ENCODE measurements at places on chromosomes 16 and 17.

GRCh38 chr17:82384051-82384729 lies 12.6 kb downstream of the UTS2R start:
- no peak for DNase-seq

- no peak for DNase-seq
Measured at GRCh38 chr17:74190154-74190553, 13.3 kb upstream of the RPL38 start.

DNA sequence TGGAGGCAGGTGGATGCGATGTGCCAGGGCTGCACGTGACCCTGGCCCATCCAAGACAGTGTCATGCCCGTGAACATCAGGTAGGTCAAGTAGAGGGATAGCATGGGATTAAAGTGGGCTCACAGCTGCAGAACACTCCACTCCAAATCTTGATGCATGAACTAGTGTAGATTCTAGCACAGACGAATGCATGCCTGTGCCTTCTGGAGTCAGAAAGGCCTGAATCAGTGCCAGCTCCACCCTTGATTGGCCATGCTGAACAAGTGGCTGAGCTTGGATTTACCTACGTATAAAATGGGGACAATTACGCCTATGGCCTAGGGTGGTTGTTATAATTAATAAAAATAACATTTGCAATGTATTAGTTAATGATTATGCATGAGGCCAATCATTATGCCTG lies 10.6 kb downstream of the IRX3 start:
- no peak for DNase-seq

GRCh38 chr16:72474501-72475123 lies 302.7 kb upstream of the PMFBP1 start:
- DNase-seq: no peak

DNA sequence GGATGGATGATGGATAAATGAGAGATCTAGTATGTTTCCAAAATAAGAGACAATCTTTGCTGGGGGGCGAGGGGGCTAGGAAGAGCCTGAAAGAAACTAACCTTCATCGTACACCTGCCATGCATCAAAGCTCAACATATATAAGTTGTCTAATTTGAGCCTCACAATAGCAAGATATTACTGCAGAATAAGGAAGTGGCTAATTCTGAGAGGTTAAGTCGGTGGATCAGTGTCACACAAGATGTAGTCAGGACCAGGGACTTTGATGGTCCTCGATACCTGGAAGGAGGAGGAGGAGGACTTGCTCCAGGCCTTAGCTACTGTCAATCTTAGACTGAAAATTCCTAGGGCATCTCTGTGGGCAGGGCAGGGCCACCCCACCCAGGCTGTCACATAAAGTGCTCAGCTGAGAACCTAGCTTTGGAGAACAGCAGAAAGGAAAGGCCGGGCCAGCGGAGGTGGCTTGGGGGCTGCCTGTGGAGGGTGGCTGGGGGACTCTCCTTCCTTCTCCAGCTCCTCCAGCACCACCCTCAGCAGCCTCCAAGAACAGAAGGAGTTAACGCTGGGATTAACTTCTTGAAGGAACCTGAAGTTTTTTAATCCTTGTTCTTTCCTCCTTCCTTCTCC lies 460 bp upstream of the SLC13A2 start:
- no peak for DNase-seq

- DNase-seq: no peak
Measured at GRCh38 chr17:78369791-78370381, 8.6 kb upstream of the PGS1 start.

DNA sequence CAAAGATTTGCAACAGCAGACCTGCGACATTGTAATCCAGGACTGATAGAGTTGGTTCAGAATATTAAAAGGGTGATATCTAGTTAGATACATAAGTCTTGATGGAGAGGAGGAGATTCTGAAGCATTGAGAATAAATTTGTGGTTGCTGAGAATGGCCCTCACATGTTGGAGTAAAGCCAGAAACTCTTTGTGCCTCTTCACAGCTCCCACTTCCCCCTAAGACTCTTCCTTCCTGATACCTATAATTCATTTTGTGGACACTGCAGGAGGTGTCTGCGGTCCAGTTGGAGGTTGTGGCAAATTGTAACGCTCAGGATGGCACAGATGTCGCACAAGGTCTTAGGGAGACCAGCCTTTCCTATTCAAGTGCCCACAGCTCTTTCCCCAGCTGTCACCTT lies 17.5 kb downstream of the WWOX start:
- DNase-seq: no peak

- DNase-seq: no peak
Measured at GRCh38 chr17:32688221-32688620, 188.7 kb downstream of the MYO1D start.

DNA sequence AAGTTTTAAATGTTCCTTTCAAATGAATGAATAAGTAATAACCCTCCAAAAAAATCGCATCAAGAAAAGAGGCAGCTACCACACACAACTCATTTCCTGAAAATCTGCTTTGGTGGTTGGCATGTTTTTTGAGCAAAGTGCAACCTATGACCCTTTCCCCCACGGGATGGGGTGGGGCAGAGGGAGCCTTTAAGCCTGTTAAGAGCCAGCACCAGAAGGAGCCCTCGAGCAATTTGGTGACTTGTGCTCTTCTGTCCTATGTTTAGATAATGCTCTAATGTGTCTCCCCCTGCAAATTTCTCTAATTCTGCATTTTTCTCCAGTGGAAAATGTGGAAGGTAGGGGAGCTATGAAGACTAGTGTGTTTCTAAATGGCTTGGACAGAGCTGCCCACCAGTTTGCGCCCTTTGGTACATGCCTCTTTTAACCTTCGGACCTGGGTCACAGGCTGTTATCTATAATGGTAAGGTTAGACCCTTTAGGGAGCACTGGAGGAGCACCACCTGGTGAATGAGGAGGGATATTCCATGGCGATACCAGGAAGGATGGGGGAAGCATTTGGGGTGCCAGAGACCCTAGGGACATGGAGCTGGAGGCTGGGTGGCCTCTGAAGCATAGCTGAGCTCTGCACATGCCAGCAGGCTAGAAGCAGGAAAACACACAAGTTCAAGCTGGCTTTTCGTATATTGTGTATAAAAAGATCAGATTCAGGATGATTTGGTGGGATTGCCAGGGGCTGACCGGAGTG lies 1.6 kb downstream of the PYCARD start:
- DNase-seq: peak; percentile 27

DNA sequence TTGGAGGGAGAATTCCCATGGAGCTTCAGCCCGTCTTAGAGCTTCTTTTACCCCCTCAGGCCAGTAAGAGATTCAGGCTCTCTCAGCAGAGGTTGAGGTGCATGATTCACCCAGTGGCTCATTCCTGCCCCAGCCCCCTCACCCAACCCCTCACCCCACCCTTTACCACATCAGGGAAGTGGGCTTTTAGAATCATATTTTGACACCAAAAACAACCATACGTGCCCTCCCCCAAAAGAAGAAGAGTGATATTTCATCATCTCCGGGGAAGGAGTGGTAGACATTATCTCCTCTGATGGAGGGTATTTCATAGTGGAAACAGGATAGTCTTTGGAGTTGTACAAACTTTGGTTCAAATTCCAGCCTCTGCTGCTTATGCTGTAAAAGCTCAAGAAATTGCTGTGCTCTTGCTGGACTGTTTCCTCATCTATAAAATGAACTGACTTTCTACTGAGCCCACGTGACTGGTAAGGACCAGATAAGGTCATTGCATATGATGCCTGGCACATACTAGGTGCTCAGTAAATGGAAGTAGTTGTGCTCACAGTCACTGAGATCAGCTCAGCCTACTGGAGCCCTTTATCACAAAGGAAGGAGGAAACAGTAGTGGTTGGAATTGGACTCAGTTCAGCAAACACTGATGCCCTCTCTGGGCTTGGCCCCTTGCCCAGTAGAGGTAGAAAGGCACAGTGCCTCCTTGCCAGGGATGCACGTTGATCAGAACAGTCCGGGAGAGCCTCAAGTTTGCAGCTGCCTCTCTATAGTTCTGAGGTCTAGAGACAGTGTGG lies 18.3 kb upstream of the CCL5 start:
- no peak for DNase-seq

GRCh38 chr17:58337600-58338453 lies 9.2 kb upstream of the TSPOAP1 start:
- DNase-seq: peak; percentile 88

DNA sequence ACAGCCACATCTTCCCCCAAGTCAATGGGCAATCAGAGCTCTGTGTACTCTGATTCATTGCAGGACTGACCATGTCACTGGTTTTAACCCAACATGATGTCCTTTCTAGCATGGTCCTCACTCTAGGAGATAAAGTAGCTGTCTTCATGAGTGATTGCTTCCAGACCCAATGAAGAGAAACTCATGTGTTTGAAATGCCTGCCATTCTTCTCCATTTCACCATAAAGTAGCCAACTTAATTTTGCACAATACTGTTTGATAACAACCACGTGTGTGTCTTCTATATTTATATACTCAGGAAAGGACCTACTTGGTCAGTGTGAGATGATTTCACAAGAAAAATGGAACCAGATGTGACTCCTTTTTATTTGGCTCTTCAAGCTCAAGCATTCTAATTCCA lies 172.5 kb downstream of the AXIN2 start:
- no peak for DNase-seq

GRCh38 chr16:29812754-29813643 lies 1.0 kb downstream of the PRRT2 start:
- no peak for DNase-seq

DNA sequence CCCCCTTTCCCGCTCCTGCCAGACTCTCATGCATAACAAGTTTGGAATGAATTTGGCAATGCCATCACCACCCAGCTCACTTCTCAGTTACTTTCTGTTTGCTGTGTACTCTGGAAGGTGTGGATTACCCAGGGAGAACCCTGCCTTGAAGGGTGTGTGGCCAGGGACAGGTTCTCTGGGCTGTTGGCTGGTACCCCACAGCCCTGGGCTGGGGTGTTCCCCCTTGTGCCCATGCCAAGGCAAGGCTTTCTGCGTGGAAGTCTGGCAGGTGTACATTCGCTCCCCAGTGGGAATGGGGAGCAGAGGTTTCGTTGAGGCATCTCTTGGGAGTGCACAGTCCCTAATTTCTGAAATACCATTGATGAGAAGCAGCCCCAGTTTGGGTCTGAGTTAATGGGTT lies 187.7 kb downstream of the CCDC182 start:
- no peak for DNase-seq

DNA sequence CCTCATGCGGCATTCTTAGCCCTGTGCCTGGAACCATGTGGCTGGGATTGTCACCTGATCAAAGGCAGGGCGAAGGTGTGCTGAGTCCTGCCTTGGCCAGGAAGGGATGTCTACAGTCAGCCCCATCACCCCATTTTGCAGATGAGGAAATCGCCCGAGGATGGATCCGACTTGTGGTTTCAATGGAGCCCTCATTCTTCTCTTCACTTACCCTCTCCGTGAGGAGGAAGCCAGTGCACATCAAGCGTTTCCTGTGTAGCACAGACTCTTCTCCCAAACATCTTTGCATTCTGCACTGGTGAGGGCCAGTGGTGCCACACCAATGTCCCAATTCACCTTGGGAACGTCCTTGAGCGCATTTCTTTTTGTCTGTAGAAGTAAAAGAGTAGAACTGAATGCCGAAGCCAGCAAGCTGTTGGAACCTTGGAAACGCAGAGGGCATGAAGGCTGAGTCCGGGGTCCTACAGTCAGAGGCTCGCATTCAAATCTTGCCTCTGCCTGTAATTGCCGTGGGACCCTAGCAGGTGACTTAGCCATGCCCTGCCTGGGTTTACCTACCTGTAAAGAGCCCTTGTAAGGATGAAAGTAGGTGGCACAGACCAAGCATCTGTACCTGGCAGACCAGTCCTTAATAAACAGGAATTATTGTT lies 85.4 kb downstream of the IRF8 start:
- DNase-seq: no peak

DNA sequence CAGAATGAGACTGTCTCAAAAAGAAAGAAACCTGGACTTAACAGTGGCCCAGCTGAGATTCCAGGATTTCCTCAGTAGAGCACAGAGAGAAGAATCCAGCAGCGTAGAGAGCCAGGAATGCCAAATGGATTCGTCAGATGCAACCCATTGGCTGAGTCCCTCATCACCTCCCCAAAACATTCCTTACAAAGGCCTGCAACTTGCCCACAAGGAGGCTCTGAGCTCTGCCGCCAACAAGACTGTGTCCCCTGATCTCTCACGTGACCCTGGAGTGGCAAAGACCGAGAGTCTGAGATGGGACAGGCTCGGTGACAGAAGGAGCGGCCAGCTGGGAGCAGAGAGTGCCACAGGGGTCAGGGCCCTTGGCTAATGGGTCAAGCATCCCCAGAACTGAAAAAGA lies 6.9 kb upstream of the CHMP6 start:
- no peak for DNase-seq

DNA sequence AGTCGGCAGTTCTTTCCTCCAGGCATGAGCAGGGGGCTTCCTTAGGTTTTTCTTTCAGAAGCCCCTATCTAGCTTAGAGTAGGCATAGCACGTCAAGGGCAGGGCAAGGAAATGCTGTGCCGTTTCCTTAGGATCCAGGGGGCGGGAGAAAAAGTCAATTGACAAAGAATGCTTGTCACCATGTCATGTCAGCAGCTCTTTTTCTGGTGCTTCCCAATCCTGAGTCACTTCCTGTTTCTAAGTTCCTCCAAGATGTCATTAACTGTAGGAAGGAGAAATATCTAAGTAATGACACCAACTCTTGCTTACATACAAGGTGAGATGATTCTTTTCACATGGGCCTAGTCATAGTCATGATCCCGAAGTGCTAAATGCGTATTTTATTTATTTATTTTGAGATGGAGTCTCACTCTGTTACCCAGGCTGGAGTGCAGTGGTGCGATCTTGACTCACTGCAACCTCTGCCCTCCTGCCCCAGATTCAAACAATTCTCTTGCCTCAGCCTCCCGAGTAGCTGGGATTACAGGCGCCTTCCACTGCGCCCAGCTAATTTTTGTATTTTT lies 35.2 kb downstream of the GJC1 start:
- DNase-seq: no peak

- DNase-seq: no peak
Measured at GRCh38 chr17:10821770-10822169, 16.1 kb downstream of the PIRT start.

DNA sequence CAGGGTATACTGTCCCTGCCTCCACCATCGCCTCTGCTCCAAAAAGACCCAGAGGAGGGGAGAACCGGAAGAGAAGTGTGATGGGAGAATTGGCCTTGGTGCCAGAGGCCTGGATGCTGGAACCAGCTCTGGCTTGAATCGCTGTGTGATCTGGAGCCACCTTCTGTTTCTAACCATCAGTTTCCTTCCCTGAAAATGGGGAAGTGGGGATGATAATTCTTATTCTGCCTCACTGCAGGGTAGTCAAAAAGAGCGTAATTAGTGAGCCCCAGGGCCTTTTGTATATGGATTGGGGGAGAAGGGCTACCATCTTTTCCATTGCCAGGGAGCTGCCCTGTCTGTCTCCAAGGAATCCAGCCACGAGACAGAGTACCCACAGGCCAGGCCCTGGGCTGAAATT lies 52.2 kb downstream of the CCT6B start:
- no peak for DNase-seq

- DNase-seq: no peak
Measured at GRCh38 chr17:56358651-56359050, 205.4 kb downstream of the ANKFN1 start.

GRCh38 chr16:58264961-58265479 lies 29.8 kb downstream of the PRSS54 start:
- DNase-seq: no peak

- DNase-seq: no peak
Measured at GRCh38 chr16:3957344-3957980, 76.9 kb upstream of the CREBBP start.
